Inflammatory macrophage treated with lipopolysaccharide for 1 hour (primary cell): ENCODE measurements at places on chromosomes 4 and X.

GRCh38 chr4:113157086-113157857, 107.8 kb downstream of the ANK2 start:
- no peak for DNase-seq

- no peak for DNase-seq
Measured at GRCh38 chr4:104394406-104395167, 100.1 kb downstream of the CXXC4 start.

GRCh38 chr4:25532591-25532990, 123.1 kb upstream of the SLC34A2 start:
- DNase-seq, result no peak

DNA sequence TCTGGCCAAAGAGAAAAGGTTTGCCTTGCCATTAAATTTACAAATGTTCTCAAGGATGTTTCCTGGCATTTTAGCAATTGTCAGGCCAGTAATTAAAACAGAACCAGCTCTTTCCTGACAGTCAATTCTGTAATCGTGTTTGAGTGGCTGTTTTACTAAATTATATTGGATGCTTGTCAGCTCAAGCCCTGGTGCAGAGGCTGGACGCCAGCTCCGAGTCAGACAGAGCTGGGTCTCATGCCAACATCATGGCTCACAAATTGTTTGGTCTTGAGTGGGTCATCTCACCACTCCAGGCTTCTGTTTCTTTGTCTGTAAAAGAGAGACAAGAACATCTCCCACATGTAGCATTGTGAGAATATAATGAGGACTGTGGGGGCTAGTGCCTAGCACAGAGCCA, 190.3 kb upstream of the PSAPL1 start:
- DNase-seq, result no peak

DNA sequence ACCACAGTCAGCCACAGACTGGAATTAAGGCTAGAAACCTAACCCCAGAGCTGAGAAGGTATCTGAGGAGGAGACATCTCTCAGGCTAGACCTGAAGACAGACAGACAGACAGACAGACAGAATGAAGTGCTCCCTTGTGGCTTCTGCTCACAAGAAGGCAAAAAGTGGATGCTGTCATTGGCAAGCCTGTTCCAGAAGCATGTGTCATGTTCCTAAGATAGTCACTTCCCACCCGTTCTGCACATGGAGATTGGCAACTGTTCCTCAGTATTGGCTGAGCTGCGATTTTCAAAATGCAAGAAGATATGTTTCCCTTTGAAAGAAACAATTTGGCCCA, 166.4 kb downstream of the NSUN7 start:
- peak; percentile 34 for DNase-seq

- DNase-seq, result no peak
Measured at GRCh38 chr4:168852933-168853713, 156.9 kb downstream of the CBR4 start.

- no peak for DNase-seq
Measured at GRCh38 chr4:8035371-8035780, 95.7 kb upstream of the AFAP1 start.

DNA sequence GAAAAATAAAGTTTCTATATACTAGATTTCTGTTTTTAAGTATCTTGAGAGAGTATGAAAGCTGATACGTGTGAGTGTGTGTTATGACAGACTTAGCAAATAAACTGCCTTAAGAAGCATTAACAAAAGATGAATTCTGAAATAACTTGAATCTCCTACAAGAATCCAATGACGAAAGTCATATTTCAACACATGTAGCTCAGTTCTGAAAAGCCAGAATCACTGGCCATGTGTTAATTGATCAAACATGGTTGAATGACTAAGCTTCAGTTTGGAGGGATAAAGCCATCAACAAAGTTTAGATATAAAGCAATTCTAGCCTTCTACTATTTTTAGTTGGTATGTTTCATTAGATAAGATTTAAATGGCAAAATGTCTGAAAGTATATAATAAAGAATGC, 88.5 kb upstream of the ETNPPL start:
- no peak for DNase-seq

GRCh38 chrX:11239230-11239629, 54.0 kb upstream of the AMELX start:
- no peak for DNase-seq
